ENCODE measurements at places on chromosomes 7 and 10.

GRCh38 chr7:92808635-92809034 lies 27.7 kb downstream of the CDK6 start:
- DNase-seq, result no peak

- no peak for DNase-seq
Observed at GRCh38 chr10:110069502-110069982, 61.8 kb downstream of the ADD3 start.

DNA sequence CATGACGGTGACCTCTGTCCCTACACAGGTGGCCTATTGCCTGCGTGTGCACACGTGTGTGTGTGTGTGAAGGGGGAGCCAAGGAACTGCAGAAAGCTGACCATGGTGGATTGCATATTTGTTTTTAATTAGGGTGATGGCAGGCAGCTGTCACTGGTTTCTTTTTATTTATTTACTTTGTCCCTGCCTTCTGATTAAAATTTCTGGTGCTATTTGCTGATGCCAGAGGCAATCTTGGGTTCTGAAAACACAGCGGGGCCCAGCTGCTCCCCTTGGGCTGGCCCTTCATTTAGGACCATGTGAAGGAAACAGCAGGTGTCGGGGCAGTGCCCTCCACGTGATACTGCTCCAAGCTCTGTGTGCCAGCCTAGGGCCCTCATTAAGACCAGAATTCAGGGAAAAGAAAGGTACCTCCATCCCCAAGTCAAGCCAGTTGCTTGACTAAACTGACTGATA lies 71.3 kb upstream of the PODXL start:
- DNase-seq, result no peak

DNA sequence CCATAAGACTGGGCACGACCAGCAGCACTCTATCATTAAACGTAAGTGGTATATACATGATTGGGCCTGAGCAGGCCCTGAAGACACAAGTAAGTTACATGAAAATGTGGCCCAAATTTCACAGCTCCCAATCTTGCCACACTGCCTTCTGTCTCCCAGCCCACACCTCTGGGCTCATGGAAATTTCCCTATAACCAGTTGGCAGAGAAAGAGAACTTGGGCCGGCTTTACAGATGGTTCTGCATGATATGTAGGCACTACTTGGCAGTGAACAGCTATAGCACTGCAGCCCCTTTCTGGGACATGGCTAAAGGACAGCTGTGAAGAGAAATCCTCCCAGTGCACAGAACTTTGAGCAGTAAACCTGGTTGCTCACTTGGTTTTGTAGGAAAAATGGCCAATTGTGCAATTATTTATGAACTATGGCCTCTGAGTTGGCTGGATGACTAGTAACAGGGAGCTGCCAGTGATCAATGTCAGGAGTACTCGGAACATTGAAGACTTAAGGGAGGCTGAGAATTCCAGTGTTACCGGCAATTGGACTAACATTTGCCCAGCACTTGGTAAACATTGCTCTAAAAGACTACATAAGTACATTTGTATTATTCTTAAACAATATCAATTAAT lies 1006.6 kb upstream of the LRRN3 start:
- no peak for DNase-seq

DNA sequence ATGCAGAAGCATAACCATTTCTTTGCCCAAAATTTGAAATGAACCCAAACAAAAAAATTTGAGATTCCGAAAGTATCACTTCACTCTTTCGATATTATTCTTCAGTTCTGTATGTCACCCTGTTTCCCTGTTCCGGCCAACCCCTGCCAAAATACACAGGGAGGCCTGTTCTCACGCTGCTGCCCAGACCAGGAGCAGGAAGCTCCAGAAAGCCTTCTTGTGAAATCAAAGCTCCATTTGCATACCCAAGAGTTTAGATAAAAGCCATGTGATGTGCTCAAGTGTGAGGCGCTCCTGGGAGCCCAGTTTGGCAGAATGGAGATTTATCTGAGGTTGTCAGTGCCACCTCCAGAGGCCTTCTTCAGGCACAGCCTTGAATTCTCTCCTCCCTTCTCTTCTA lies 236.2 kb downstream of the FGFR2 start:
- DNase-seq, result no peak

DNA sequence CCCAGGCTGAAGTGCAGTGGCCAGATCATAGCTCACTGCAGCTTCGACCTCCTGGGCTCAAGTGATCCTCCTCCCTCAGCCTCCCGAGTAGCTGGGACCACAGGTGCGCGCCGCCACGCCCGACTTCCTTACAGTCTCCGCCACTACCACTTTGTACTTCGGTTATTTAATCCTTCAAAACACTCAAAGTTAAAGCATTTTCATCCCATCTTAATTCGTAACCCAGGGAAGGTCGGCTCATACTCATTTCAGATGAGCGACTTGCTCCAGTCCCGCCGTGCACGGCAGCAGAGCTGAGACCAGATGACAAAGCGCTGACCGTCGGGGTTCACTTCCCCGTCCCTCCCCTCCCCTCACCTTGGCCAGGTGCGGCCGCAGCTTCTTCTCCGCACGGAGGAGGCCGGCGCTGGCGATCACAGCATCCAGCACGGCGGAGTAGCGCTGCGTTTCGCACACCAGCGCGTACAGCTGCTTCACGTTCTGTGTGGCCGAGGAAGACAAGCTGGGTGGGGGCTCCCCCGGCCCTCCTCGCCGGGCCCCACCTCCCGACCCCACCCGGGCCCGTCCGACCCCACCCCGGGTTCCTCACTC lies 457 bp downstream of the NSUN5 start:
- peak; percentile 17 for DNase-seq

GRCh38 chr10:76333326-76333725 lies 901.9 kb downstream of the LRMDA start:
- no peak for DNase-seq

DNA sequence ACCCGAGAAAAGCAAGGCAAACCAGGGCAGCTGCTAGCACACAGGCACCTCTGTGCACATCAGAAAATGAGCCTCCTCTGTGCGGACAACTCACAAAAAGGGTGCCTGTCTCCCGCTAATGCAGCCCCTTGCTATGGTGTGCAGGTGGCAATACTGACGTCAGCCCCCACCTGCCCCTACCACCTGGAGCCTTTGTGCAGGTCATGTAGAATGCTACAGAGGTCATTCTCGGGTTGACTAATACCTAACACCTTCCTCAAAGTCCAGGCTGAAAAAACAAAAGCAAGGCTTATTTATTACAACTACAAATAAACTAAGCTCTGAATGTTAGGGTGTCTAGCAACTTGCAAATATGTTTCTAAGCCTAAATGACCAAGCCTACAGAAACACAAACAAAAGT lies 13.9 kb downstream of the PIP4K2A start:
- DNase-seq, result no peak

GRCh38 chr7:37511915-37512314 lies 63.3 kb upstream of the ELMO1 start:
- DNase-seq, result no peak
